ENCODE measurements at places on chromosomes 2 and 18.

DNA sequence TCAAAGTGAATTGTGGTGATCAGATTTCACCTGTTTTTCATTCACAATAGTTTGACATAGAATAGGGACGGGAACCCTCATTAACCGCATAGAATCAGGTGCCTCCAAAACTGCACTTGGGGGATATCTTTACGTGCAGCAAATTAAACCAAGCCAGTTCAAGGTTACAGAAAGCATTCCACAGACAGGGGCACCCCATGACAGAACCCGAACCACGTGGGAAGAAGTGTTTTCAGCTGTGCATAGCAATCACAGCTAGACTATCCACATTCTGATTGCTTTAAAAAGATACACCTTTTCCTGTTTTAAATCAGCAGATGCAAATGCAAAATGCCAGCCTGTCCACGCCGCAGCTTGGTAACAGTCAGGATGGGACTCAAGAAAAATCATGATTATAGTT, 205.8 kb downstream of the ANAPC1 start:
- no peak for DNase-seq

- DNase-seq, result no peak
Observed at GRCh38 chr2:56654936-56655335, 471.1 kb downstream of the CCDC85A start.

GRCh38 chr2:70080610-70081200, 6.6 kb upstream of the PCBP1 start:
- no peak for DNase-seq

DNA sequence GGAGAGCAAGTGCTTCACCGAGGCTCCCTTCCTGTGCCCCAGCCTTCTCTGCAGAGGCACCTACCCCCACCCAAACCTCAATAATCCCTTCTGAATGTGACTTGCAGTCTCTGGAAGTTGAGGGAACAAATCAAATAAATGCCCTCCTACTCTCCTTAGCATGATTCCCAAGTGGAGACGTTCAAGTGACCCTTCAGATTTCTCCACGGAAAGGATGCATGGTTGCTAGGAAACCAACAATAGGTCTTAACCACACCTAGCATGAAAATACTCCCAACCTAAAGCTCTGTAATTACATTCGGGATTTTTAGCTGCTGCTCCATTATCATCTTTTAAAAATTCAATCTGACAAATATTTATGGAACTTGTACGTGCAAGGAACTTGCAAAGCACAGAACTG, 50.2 kb upstream of the CABLES1 start:
- no peak for DNase-seq

DNA sequence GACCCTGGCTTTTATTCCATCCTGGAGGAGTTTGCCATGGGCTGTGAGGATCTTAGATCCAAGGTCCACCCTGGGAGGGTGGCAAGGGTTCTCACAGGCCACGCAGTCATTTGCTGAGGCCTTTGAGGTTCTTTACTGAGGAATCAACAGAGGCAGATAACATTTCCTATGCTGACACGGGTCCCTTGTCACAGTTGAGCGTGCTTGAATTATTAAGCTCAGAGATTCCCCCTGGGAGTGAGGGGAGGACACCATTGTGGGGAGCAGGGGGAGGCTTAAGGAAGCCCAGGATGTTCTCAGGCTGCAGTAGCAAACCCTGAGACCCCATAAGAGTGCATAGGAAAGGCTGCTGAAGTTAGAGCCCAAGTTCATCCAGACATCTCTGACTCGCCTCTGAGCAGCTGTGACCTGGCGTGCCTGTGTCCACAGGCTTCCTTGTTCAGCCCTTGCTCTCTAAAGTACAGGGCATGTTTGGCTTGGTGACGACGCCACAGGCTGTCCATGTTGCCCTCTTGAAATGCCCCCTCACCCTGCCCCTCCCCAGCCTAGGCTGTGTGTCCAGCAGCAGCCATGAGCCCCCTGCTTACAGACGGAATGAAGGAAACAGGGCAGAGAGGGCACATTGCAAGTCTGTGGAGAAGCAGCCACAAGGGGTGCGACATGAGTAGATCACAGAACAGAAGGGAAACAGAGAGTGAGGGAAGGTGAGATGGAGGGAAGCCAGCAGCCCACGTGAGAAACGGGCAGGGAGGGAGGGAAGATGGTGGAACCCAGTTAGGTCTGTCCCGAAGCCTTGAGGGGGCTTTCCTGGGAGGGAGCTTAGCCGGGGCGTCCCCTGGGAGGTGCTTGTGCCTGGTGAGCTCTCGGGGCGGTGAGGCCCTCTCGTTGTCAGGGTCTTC, 34.0 kb downstream of the NAPG start:
- DNase-seq, result no peak

DNA sequence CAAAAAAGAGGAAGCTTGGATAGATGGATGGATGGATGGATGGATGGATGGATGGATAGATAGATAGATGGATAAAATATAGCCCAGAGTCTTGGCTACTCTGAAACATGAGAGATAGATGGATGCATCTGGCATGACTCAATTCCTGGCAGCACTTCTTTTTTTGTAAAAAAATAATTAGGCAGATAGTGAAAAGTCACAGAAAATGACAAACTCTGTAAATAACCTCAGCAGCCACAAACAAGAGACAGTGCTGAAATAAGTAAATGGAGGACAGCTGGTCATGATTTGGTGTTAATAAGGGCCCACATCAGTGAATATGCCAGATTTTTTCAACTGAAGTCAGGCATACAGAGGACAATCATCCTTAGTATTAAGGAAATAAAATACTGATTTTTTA, 585.0 kb upstream of the GCFC2 start:
- DNase-seq, result no peak

DNA sequence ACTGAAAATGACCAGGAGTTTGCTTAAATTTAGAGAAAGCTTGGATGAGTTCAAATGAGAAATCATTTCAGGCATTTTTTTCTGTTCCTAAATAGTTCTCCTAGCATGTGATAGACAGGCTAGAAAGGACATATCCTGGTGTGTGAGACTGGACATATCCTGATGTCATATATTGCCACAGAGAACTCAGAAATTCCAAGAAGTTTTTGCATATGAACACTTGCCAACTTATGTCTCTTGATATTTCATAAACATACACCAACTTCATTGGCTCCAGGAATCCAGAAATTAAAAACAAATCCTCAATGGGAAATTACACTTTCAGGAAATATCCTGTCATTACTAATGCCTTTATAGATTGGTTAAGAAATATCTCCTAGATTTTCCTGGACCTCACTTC, 2.9 kb upstream of the SERPINB4 start:
- DNase-seq, result no peak

DNA sequence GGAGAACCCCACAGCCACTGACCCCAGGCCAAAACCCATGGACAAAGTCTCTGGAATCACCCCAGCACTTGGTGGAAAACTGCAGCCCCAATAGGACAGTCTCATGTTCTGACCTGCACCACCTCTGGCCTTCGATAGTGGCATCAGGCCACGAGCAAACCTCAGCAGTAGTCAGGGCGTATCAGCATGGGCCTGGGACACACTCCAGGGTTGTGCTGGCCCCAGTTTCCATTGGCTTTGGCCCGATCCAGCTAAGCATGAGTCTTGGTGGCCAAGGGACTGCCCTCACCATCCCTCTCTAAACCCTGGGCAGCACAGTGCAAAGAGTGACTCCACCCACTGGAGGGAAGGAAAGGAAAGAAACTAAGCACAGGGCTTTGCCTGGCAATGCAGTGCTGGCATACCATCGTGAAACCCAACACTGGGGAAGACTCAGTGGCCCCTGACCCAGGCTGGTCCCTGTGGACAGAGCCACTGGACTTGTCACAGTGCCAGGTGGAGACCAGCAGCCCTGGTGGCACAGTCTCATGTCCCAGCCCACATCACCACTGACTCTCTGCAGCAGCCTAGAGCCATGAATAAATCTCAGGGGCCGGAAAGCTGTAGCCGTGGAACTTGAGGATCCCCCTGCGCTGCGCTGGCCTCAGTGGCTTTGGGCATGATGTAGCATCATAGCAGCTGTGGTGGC, 46.3 kb downstream of the ZNF519 start:
- DNase-seq, result no peak

- DNase-seq, result no peak
Observed at GRCh38 chr2:32904751-32905150, 42.0 kb upstream of the LTBP1 start.

DNA sequence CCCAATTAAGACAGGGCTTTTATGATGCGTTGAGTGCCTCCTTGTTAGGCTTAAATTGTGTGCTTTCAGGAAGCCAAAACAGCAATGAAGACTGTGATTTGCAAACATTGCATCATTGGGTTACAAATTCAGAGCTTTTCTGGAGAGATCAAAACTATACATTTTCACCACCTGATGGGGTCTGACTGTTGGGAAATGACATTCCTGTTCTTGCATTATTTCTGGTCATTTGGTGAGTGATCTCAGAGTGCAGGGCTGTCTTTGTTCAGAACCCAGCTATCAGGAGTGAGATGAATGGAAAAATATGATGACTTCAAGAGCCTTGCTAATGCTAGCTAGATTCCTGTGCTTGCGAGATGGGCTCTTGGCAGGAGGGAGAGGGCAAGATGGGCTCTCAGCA, 39.1 kb downstream of the SH3RF3 start:
- no peak for DNase-seq

- DNase-seq, result no peak
Observed at GRCh38 chr18:80119111-80119510, 10.0 kb downstream of the ADNP2 start.

- no peak for DNase-seq
Observed at GRCh38 chr2:75528221-75528977, 32.3 kb downstream of the EVA1A start.

- DNase-seq, result no peak
Observed at GRCh38 chr18:36411745-36412168, 114.2 kb downstream of the FHOD3 start.

GRCh38 chr2:66228128-66228547, 206.8 kb upstream of the MEIS1 start:
- DNase-seq, result no peak
